ENCODE measurements at places on chromosomes 16 and 17.

GRCh38 chr16:24609417-24609739, 70.0 kb downstream of the RBBP6 start:
- DNase-seq: no peak

- DNase-seq: no peak
Observed at GRCh38 chr17:72046643-72047612, 73.9 kb upstream of the SOX9 start.

DNA sequence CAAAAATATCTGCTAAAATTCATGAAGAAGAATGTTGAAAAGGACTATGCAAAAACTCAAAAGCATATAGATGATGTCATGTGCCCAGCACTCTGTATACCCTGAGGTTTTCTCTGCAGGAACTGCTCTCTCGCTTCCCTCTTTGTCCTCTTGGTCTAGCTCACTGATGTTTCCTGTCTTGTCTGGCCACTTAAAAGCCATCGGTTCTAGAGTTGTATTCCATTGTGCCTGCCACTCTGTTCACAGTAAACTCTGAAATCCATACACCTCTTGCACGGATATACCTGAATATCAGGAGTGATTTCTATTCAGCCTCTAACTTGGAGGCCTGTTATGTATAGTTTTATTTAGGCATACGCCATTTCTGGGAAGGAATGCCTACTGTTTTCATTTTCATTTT, 101.0 kb upstream of the CNTNAP4 start:
- DNase-seq: no peak

DNA sequence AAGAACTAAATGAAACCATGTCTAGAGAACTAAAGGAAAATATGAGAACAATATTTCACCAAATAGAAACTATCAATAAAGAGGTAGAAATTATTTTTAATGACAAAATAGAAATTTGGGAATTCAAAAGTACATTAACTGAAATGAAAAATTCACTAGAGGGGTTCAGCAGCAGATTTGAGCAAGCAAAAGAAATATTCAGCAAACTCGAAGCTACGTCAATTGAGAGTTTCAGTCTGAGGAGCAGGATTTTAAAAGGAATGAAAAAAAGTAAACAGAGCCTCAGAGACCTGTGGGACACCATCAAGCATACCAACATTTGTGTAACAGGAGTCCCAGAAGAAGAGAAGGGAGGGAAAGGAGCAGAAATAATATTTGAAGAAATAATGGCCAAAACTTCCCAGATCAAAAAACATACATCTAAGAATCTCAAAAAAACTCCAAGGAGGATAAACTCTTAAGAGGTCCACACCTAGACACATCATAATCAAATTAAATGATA, 38.3 kb downstream of the ZFP90 start:
- no peak for DNase-seq
